ENCODE measurements at places on chromosomes 4 and X.

DNA sequence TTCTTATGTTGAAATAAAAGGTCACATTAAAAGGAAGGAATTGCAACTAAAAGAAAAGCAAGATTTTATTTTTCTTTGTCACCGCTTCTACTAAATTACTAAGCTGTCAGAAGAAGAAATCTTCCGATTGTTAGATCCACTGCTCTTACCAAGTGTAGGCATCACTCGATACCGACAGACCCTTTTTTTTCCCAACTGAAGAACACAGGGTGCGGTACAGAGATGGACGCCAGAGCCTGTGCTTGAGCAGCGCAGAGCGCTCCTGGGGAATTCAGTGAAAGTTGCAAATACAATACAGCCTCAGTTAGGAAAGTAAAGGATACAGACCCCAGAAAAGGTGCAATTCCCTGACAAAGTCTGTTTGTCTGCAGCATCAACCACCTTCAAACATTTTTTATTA lies 94.9 kb upstream of the WDR17 start:
- no peak for DNase-seq

GRCh38 chrX:71118032-71118984 lies at the start of gene MED12:
TSS of gene MED12 (plus strand) at chrX:71118596. CDS start at chrX:71118755, 159 bp downstream.
- DNase-seq = peak; percentile 87

DNA sequence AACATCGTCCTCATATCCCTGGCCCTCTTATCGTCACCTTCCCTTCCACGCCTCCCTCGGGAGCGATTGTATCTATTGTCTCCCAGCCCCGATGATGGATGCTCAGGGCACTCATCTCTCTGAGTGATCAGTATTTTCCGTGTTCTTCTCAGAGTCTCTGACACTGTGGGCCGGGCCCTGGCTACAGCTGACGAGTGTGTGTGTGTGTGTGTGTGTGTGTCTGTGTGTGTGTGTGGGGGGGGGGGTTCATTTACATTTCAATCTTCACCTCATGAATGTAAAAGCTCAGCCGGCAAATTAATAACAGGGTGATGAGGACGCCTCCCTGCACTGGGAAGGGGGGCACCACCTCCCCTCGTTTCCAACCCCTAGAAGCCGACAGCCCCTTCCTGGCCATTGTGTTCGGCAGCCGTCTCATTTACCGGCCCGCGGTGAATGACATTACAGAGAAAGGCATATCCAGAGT lies 159.5 kb downstream of the SHOX start:
- no peak for DNase-seq

- no peak for DNase-seq
Measured at GRCh38 chrX:1261285-1261684, 7.3 kb upstream of the CSF2RA start.

DNA sequence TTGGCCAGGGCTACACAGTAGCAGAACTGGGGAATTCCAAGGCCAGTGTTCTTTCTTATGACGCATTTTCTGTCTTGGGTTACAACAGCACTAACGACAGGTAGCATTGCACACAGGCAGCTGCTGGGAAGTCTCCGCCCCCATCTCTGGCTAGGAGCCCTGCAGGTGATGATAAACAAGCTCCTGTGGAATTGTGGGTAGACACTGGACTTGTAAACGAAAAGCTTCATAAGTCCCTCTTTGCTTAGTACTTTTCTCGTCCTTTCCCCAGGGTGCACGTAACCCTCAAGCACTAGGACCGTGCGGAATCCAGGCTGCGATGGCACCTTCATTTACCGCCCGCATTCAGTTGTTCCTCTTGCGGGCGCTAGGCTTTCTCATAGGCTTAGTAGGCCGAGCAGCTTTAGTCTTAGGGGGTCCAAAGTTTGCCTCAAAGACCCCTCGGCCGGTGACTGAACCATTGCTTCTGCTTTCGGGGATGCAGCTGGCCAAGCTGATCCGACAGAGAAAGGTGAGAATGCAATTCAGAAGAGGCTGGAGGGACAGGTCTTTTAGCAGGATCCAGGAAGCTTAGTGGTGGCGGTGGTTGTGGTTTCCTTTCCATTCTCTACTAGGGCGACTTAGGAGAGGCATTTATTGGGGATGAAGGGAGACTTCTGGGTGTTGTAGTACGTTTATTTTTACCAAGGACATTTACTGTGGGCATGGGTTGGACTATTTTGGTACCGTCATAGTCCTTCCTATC lies at the start of gene FAAH2:
Gene FAAH2, plus strand, starts transcription at position 200 of the 745 bp plus-strand sequence. Its CDS starts 120 bp downstream, at position 320.
- peak; percentile 58 for DNase-seq

DNA sequence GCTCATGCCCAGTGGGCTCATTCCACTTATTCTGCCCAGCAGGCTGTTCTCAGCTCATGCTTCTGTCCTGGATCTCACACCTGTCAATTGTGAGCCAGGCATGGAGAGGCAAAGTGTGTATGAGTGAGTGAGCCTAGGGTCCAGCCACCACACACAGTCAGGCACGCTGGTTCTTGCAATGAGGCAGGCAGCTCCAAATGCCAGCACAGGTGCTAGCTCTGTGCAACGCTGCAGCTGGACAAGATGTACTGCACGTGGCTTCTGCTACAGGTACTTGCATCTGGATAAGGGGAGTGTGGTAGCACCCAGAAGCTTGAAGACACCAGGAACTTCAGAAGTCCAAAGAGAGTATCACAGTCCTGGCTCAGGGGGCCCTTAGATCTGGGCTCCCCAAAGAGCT lies 1249.4 kb upstream of the IGFBP7 start:
- DNase-seq = no peak

- DNase-seq = no peak
Measured at GRCh38 chr4:4320528-4320927, 30.5 kb downstream of the ZBTB49 start.

GRCh38 chrX:41300758-41301437 lies 33.1 kb upstream of the DDX3X start:
- DNase-seq = no peak

DNA sequence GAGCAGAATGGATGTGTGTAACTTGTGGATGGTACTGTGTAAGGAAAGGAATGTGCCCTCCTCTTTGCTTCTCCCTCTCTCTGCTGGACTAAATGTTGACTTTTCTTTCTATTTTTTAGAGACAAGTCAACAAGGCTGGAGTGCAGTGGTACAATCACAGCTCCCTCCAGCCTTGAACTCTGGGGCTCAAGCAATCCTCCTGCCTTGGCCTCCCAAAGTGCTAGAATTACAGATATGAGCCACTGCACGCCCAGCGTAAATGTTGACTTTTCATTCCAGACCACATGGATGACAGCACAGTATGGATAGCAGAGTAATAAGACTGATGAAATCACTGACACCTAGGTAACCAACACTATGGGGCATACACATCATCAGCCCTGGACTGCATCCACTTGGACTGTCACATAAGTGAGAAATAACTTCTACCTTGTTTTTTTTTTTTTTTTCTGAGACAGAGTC lies 5.1 kb upstream of the RPS3A start:
- no peak for DNase-seq

GRCh38 chr4:56434599-56435139 lies 746 bp downstream of the PPAT start:
- DNase-seq = peak; percentile 56

Measured in activated CD4-positive, alpha-beta T cell treated with anti-CD3 and anti-CD28 coated beads for 48 hours (primary cell).